ENCODE measurements at places on chromosomes 1 and 21. TPM values are rescaled to one million over a fixed set of nuclear protein-coding genes. Genes with fewer than 3 reads are reported as not detected.

The PDE4B gene
- 50.2 TPM for total RNA-seq

The MX2 gene
- total RNA-seq = 103 TPM

DNA sequence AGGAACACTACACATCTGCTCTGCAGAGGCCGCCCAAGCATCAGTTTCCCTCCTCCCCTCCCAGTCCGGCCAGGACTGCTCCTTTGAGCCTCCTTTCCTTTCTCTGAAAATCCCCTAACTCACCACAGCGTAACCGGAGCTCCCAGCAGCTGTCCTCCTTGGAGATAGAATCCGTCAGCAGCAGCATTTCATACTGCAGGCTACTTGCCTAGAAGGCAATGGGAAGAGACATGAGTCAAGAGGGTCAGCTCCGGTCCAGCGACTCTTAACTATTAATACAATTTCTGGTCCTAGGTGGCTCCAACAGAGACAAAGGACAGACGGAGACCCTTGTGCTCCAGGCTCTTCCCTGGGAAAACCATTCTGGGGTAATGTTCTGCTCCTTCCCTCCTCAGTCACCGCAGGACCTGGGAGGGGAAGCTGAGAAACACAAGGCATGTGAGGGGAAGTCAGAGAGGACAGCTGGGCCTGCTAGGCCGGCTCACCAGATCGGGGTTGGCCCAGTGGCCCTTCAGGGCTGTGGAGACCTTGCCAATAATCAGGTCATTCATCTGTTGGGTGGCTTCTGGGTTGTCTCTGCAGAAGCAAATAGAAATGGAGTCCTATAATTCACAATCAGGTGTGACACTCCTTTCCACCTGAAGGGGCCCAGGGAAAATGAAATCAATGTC is 99.7 kb downstream of the UBR4 start:
- no peak for DNase-seq
- peaks cover 47% of the 10 kb centered on the region for H3K36me3 ChIP-seq
- H3K27ac ChIP-seq = no peak overlapping the region
- no peak overlapping the region for H3K4me3 ChIP-seq

The NUP210L gene
- total RNA-seq = 0.10 TPM

GRCh38 chr21:31656199-31657095 is 3.0 kb upstream of the SOD1 start:
- no peak overlapping the region for H3K4me3 ChIP-seq
- DNase-seq = no peak
- H3K36me3 ChIP-seq = no peaks in the 10 kb centered on the region
- H3K27ac ChIP-seq = no peak overlapping the region

DNA sequence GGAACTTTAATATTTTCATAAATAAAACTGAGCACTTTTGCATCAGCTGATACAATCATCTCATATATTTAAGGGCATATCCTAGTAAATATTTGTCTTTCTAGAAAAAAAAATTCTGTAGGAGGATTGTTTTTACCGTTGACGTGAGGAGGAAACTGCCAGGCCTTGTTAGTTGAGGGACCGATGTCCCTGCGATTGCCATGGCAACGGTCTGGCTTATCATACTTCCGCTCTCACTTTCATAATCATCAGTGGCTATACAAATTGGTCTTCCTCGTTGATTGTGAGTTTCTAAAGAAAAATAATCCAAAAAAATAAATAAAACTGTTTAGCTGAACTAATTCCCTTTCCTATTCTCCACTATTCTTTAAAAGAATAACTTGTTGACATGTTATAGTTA is 69.3 kb upstream of the ANGPTL3 start:
- no peak for DNase-seq
- no peak overlapping the region for H3K27ac ChIP-seq
- H3K4me3 ChIP-seq = no peak overlapping the region

DNA sequence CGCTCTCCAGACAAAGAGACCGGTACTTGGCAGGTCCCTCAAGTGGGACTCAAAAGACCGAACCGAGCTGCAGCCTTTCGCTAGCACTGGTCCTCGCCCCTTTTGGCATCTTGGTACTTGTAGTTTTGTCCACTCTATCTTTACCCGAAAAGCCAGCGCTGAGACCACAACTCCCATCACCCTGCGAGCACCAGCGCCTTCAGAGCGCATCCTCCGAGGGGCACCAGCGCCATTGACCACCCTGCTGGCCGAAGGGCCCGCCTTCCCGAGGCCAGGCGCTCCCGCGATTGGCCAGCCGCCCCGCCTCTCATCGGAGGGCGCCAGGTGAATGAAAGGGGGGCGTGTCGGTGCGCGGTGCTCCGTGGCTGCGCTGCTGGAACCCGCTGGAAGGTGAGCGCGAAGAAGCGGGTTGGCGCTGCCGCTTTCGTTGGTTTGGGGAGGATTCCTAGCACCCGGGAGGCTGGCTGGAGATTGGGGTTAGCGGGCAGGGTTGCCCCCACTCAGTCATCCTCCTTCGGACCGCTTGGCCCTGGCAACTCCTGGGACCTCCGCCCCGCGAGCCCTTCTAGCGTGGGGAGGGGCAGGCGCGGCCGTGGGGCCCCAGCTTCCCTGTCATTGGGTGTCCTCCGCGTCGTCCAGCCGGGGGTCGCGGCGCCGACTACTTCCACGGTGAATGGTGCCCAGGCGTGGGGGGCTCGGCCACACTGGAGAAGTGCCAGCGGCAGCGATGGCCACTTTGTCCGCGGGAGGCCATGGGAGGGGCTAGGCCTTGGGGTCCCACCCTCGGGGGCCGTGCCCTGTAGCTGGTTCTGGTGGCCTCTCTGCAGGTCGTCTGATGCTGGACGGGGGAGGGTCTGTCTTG is at the start of gene ZBTB8B:
Gene ZBTB8B, plus strand, starts transcription at position 357 of the 862 bp plus-strand sequence. CDS start 5,553 bp downstream, outside the sequence.
- DNase-seq = peak; percentile 13
- H3K4me1 ChIP-seq = peaks cover 20% of the 10 kb centered on the region
- no peaks in the 10 kb centered on the region for H3K36me3 ChIP-seq
- H3K27me3 ChIP-seq = peaks cover 71% of the 10 kb centered on the region
- H3K4me3 ChIP-seq = peak within 1 kb of the TSS; percentile 39
- H3K27ac ChIP-seq = no peak within 1 kb of the TSS

DNA sequence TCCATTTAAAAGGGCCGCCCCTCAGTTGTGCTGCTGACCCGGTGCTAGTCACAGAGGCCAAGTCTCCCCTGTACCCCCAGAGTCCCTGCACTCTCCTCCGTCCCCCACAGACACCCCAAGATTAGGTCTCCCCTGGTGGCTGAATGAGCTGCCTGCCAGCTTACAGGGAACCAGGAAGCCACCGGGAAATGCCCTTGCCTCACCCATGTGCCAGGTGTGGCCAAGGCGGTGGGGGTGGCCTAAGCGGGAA is 32.7 kb downstream of the HSPG2 start:
- H3K4me1 ChIP-seq = peaks cover 10% of the 10 kb centered on the region
- no peaks in the 10 kb centered on the region for H3K36me3 ChIP-seq
- H3K4me3 ChIP-seq = no peak overlapping the region
- no peak overlapping the region for H3K27ac ChIP-seq
- no peak for DNase-seq

- no peak overlapping the region for H3K27ac ChIP-seq
- peaks cover 15% of the 10 kb centered on the region for H3K4me1 ChIP-seq
- H3K27me3 ChIP-seq = no peaks in the 10 kb centered on the region
- H3K36me3 ChIP-seq = no peaks in the 10 kb centered on the region
These were observed 4.2 kb downstream of the CD244 start for GRCh38 chr1:160858507-160858906.

GRCh38 chr1:117107364-117107763 is 14.2 kb downstream of the TRIM45 start:
- H3K27ac ChIP-seq = no peak overlapping the region
- H3K36me3 ChIP-seq = no peaks in the 10 kb centered on the region
- H3K27me3 ChIP-seq = no peaks in the 10 kb centered on the region
- DNase-seq = no peak
- no peaks in the 10 kb centered on the region for H3K4me1 ChIP-seq

- H3K27me3 ChIP-seq = peaks cover 2% of the 10 kb centered on the region
- no peak overlapping the region for H3K27ac ChIP-seq
- H3K4me3 ChIP-seq = no peak overlapping the region
- DNase-seq = no peak
- H3K4me1 ChIP-seq = peaks cover 7% of the 10 kb centered on the region
- H3K36me3 ChIP-seq = no peaks in the 10 kb centered on the region
These were observed 104.9 kb upstream of the SOD1 start for GRCh38 chr21:31554511-31555022.

- no peaks in the 10 kb centered on the region for H3K36me3 ChIP-seq
- no peak for DNase-seq
- peaks cover 34% of the 10 kb centered on the region for H3K4me1 ChIP-seq
- peak overlapping the region; percentile 70 for H3K27ac ChIP-seq
- H3K27me3 ChIP-seq = no peaks in the 10 kb centered on the region
These were observed 7.9 kb upstream of the NLRP3 start for GRCh38 chr1:247408100-247408499.

The RNF19B gene
- total RNA-seq = 44.8 TPM

The NOTCH2NLA gene
- 56.6 TPM for total RNA-seq

DNA sequence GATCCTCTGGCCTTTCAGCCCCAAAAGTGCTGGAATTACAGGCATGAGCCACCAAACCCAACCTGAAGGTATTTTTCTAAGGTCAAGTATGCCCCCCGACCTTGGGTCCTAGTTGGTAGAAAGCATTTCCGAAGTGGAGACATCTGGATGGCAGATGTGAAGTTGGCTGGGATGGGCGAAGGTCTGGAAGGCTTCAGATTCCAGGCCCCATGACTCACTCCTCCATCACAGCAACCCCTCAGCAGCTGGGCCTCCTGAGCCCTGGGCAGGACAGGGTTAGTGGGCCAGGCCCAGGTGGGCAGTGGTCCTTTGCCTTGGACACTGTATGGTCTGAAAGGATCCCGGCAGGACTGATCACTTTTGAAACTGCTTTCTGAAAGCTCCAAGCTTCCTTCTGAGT is 23.3 kb downstream of the NAV1 start:
- DNase-seq = no peak
- peaks cover 6% of the 10 kb centered on the region for H3K4me1 ChIP-seq
- no peaks in the 10 kb centered on the region for H3K27me3 ChIP-seq
- no peak overlapping the region for H3K4me3 ChIP-seq
- no peaks in the 10 kb centered on the region for H3K36me3 ChIP-seq

DNA sequence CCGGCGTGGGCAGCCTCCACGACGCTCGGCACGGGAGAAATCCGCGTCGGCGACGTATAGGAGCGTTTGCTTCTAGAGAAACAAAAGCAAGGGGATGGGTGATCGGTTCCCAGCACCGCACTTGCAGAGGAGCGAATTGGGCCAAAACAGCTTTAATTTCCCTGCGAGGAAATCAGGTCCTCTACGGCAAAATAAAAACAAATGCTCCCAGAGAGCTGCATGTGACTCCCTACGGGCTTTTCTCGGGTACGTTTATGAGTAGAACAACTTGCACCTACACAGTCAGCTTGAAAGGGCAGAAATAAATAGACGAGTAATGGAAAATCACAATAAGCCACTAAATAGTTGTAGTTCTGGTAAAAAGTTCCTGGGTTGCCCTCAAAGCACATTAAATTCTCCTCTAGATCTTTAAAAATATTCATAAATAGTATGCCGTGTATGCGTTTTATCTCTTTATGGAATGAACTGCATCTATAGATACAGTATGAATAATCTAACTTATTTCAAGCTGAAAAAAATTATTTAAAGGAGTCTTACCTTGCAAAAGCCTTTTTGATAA is 1.2 kb downstream of the NHLH2 start:
- peaks cover 4% of the 10 kb centered on the region for H3K4me1 ChIP-seq
- H3K27ac ChIP-seq = no peak overlapping the region
- H3K4me3 ChIP-seq = peak overlapping the region; percentile 35
- H3K36me3 ChIP-seq = no peaks in the 10 kb centered on the region
- DNase-seq = no peak

- H3K4me3 ChIP-seq = no peak overlapping the region
- no peak overlapping the region for H3K27ac ChIP-seq
These were observed 11.5 kb downstream of the FOXJ3 start for GRCh38 chr1:42323551-42323950.

DNA sequence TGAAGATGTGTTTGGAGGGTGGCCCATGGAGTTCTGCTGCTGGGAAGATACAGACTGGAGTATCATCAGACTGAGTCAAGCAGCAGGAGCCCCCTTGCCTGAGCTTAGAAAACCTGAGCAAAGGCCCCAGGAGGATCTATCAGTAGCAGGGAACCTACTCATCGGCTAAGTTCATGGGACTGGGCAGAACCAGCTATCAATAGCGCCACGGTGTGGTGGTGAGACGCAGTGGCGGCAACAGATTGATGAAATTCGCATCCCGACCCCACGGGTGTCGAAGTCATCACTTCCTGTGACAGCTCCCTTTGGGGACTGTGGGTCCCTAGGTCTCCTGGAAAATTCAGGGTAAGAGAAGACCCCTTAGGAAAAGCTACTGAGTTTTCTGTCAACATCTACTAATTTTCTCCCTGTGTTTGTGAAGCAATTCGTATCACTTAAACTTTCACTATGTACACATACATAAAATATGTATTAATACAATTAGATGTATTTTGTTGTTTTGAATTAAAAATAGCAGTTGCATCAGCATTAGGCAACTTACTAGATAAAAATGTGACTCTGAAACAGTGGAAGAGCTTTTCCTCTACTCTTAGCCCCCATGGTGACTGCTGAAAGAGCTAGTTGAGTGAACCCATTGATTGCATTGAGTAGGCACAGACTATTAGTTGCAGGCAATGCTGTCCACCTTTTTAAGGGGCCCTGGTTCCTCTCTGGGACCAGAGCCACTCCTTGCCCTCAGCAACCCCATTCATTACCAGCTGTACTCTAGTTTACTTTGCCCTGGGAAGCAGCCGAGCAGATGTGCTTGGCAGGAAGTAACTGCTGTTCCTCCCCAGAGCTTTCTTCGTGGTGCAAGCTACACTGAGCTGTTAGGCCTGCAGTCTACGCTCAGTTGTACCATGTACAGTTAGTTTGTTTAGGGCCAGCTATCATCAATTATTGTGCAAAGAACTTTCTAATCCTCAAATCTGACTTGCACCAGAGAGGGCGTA is 7.3 kb upstream of the CACNA1S start:
- peaks cover 2% of the 10 kb centered on the region for H3K27me3 ChIP-seq
- H3K36me3 ChIP-seq = no peaks in the 10 kb centered on the region
- H3K4me1 ChIP-seq = no peaks in the 10 kb centered on the region
- H3K27ac ChIP-seq = no peak overlapping the region
- no peak overlapping the region for H3K4me3 ChIP-seq

The CYYR1 gene
- total RNA-seq = not detected

DNA sequence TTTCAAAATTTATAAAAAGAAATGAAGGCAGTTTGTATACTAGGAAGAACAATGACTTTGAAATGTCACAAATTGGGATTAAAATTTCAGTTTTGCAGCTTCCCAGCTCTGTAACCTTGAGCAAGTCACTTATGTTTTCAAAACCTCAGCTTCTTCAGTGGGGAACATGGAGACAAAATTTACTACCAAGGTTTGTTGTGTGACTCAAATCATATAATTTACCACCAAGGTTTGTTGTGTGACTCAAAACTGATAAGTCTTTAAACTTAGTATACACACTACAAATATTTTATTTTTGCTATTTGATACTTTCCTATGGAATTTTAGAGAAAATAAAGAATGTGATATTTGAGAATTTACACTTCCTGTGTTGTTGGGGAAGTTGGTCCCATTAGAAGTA is 219.9 kb downstream of the KCTD3 start:
- no peaks in the 10 kb centered on the region for H3K4me1 ChIP-seq
- no peaks in the 10 kb centered on the region for H3K36me3 ChIP-seq
- no peak overlapping the region for H3K4me3 ChIP-seq
- H3K27ac ChIP-seq = no peak overlapping the region
- H3K27me3 ChIP-seq = no peaks in the 10 kb centered on the region
